ENCODE measurements at places on chromosomes 6 and 20. TPM values are rescaled to one million over a fixed set of nuclear protein-coding genes. Genes with fewer than 3 reads are reported as not detected.
A peak's percentile ranks its signal among the peaks of the same experiment; 100 is the strongest.

DNA sequence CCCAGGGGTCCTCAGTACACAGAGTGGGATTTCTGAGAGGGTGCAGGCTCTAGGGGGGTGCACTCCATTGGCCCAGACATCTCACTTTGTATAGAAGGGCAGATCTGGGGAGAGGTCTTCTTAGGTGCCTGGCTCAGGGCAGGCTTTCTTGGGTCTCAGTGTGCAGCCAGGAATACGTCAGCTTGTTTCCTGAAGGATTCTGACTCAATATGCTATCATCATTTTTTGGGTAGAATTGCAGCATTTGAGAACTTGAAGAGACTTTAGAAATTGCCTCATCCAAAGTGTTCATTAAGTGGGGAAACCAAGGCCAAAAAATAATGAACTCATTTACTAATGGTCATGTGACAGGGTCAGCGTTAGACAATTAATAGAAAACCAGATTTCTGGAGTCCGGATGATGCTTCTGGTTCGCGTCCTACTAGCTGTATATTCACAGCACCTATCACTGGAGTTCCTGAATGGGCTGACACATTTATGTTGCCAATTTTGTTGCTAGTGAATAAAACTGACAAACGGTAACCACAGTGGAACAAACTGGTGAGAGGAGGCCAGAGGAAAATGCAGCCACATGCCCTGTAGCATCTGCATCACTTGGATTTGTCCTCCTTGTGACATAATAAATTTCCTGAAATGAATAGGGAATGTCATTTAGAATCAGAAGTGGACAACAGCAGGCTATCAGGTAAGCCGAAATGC is 238.9 kb downstream of the TBC1D7 start:
- DNase-seq, result no peak

GRCh38 chr6:109498936-109499335 is 15.9 kb upstream of the ZBTB24 start:
- no peak for DNase-seq

- DNase-seq, result no peak
Measured at GRCh38 chr6:28943223-28943556, 19.4 kb upstream of the TRIM27 start.

The SSR1 gene
- total RNA-seq, result 139 TPM

GRCh38 chr6:45200510-45200909 is 127.6 kb upstream of the RUNX2 start:
- DNase-seq, result no peak

The LPA gene
- total RNA-seq, result not detected

DNA sequence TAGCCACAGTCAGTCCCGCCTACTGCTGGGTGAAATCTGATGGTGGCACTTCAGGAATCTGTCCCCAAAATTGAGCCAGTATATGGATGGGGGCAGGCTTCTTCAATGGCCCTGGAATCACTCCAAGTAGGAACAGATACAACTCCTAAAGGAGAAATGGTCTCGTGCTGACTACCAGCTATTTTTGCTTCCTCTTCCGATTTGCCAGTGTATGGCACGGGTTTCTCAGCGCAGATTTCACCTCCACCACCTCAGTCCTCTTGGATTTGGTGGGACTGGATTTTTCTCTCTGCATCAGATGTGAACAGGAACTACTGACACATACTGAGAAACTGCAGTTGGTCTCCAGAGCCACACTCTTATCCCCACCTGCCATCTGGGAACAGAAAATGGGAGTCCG is 27.2 kb downstream of the PNPLA1 start:
- no peak for DNase-seq

DNA sequence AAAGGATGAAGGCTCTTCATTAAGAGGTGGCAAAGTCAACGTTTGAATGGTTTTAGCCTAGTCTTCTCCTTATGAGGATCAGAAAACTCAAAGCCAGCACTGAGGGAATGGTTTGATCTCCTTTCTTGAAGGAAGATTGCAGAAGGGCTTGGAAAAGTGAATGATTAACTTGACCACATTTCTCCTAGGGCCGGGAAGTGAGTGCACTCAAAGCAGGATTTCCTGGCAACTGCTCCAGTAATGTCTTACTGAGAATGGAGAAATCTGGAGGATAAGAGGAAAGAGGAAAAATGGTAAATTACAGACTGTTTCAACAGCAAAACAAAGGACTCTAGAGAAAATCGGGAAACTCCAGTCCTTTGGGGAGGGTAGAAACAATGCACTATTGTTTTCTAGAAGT is 189.0 kb upstream of the FOXA2 start:
- peak; percentile 4 for DNase-seq

The KIF25 gene
- total RNA-seq, result 1.1 TPM

The BTN1A1 gene
- not detected for total RNA-seq

The OPN5 gene
- not detected for total RNA-seq

The EFCAB8 gene
- total RNA-seq, result not detected

DNA sequence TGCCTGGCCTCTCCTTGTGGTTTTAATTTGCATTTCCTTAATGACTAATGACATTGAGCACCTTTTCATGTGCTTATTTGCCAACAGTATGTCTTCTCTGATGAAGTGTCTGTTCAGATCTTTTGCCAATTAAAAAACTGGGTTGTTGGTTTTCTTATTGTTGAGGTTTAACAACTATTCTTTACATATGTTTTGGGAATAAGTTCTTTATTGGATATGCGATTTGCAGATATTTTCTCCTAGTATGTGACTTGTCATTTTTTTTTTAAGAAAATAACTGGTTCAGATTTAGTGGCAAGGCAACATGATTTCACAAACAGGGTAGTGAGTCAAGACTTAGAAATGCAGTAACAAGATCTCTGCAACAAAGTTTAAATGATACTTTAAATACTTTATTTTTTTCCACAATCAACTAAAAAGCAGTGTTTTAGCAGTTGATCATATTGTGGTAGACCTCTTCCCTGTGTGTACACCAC is 67.8 kb downstream of the TIAM2 start:
- DNase-seq, result no peak

DNA sequence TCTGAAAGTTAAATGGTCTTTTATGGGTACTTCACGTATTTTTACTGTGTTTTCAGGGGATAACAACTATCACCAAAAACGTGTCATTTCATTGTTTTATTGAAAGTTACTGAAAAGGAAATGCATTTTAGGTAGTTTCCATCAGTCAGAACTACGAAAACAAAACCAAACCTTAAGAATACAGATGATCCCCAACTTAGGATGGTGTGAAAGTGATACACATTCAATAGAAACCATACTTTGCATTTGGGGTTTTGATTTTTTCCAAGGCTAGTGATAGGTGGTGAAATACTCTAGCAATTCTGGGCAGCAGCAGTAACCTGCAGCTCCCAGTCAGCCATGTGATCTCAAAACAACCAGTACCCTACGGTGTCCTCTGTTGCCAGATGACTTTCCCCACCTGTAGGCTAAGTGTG is 25.9 kb upstream of the EFHC1 start:
- no peak for DNase-seq

The ZNF831 gene
- 0.57 TPM for total RNA-seq

DNA sequence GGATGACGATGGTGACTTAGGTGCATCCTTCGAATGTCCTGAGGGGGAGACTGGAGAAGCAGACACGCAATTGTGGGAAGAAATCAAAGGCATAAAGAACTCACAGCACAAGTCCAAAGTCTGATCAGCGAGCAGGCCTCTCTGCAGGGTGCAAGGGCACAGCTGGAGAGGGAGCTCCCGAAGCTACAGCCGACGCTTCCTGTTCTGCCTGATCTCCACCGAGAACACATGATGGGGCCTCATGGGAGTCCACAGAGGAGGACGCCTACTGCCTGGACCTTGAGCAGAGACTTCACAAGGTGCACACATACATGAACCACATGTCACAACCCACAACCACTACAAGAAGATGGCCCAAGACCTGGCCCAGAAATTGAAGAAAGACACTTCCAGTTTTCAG is 51.4 kb downstream of the RIN2 start:
- DNase-seq, result no peak

GRCh38 chr6:48535582-48536009 is 424.6 kb upstream of the PTCHD4 start:
- no peak for DNase-seq

The KIFC1 gene
- 6.3 TPM for total RNA-seq

DNA sequence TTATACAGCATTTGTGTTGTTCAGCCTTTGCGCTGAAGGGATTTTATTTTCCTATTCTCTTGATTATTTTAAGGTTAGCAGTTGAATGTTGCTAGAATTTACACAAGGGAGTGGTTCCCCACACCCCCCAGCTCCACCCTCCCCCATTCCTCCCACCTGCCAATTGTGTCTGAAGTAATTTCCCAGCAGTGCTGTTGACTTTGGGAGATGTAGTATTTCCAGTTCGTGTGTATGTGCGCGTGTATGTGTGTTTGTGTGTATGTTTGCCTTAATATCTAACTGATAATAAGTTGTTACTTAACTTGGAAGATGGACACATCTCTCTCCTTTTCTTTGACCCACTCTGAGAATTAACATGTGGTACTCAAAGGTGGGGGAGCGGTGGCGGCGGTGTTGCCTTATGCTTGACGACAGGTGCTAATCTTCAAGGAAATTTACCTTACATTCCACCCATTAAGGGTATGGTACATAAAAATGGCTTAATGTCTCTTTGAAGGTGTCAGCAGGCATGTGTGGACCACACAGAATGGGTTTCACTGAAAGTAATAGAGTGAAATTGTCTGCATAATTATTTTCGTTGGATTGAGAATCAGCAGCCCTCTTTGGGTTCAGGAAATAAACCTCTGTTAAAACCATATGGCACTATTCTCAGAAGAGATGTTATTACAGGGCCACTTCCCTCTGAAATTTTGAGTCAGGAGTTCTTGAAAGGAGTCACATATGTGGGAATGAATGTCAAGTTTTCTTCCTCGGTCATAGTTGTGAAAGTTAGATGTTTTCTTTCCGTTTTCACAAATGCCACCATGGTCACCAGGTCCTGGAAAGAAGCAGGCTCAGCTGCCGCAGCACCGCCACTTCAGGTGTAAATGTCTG is 95.6 kb upstream of the SUPT3H start:
- peak; percentile 65 for DNase-seq

DNA sequence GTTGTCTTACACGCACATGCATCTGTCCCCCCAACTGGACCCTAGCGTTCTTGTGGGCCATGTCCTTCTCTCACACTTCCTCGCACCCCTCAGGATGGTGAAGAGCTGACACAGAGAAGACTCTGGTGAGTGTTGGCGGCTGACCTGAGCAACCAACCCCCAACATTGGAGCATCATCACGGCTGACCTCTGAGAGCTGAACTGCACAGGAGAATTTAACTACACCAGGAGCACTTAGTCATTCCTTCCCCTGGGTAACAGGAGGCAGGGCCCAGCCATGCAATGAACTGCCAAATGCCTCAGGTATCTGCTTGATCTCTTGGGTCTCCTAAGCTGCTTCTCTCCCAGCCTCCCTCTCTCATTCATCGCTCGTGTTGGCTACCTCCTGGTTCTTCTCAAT is 88.5 kb downstream of the PSMG4 start:
- no peak for DNase-seq
